ENCODE measurements at places on chromosomes 3 and 15.

- DNase-seq = no peak
Measured at GRCh38 chr15:72044956-72045355, 73.0 kb downstream of the MYO9A start.

GRCh38 chr3:76372497-76372896 lies 587.1 kb upstream of the ZNF717 start:
- DNase-seq = no peak

GRCh38 chr15:89998141-89998661 lies 2.9 kb upstream of the ZNF710 start:
- DNase-seq = no peak

DNA sequence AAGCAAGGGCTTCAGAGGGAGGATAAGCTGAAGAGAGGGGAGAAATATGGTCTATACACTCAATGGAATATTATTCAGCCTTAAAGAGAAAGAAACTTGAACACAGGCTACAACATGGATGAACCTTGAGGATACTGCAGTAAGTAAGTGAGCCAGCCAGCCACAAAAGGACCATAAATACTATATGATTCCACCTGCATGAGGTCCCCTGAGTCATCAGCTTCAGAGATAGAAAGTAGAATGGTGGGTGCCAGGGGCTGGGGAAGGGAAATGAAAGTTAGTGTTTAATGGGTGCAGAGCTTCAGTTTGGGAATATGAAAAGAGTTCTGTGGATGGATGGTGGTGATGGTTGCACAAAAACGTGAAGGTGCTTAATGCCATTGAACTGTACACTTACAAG lies 68.4 kb upstream of the SEC13 start:
- no peak for DNase-seq

DNA sequence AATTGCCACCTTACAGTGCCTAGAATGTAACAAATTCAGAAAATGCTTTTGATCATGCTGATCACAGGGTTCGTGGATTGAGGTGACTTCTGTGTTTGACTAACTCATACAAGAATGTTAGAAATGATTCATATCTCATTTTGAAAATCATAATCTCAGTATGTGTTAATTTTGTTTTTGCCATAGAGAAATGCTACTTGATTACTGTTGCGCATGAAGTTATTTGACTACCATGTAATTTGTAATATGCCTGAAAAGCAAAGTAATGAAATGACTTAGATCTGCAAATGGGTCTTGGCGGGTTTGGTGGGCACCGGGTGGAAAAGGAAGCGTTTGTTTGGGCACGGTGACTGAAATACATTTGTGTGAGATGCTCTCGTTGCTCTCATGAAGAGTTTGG lies 173.6 kb upstream of the BHLHE40 start:
- no peak for DNase-seq

DNA sequence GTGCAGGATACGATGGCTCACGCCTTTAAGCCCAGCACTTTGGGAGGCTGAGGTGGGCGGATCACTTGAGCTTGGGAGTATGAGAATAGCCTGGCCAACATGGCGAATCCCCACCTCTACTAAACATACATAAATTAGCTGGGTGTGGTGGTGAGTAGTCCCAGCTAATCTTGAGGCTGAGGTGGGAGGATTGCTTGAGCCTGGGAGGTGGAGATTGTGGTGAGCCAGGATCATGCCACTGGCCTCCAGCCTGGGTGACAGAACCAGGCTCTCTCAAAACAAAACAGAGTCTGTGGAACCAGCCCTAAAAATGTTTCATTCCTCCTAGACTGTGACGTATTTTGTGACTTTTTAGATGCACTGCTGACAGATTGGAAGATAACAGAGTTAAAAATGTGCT lies 34.3 kb upstream of the RAD51 start:
- DNase-seq = no peak

DNA sequence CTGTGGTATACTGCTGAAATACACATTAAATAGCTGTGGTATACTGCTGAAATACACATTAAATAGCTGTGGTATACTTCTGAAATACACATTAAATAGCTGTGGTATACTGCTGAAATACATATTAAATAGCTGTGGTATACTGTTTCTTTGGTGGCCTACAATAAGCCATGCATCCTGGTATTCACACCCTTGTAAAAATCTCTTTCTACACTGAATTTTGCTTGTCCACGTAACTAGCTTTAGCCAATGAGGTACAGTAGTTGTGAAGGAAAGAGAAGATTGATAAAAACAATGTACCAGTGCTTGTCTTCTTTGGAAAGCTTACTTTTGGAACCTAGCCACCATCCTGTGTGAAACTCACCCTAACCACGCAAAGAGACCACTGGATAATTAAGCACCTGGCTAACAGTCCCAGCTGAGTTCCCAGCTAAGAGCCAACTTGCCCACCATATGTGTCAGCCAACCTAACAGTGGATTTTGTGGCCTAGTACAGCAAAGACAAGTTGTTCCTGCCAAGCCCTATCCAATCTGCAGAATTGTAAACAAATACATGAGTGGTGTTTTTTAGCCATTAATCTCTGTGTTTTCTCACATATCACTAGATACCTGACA lies 103.4 kb upstream of the MELTF start:
- no peak for DNase-seq

GRCh38 chr3:44678480-44679116 lies 30.1 kb downstream of the ZNF35 start:
- DNase-seq = peak; percentile 27

DNA sequence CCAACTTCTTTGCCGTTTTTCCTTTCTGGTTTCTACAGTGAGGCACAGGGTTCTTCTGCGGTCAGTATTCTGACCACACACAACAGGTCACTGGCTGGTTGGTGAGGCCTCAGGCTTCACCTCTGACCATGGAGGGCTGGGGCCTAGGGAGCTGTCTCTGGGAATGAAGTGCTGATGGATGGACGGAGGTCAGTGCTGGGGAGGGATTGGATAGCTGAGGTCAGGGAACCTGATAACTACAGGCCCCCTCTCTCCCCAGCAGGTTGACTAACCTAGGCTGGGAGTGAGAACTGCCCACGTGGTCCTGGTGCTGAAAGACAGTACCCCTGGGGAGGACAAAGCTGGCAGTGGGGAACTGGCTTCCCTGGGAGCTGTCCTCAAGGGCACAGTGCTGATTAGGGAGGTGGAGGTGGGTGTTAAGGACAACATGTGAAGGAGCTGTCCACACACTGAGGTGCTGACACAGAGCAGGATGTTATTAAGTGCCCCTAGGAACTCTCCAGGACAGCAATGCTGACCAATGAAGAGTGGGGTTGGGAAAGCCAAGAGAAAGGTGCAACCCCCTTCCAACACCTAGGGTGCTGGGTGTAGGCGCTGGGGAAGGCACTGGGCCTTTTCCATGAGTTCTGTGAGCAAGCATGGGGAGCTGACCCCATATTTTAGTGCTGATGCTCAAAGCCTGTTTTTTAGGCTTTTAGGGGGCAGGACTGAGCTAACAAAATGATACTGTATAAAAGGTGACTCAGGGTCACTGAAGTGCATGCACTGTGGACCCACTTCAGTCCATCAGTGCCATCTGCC lies 45.2 kb downstream of the ATP2B2 start:
- peak; percentile 46 for DNase-seq

DNA sequence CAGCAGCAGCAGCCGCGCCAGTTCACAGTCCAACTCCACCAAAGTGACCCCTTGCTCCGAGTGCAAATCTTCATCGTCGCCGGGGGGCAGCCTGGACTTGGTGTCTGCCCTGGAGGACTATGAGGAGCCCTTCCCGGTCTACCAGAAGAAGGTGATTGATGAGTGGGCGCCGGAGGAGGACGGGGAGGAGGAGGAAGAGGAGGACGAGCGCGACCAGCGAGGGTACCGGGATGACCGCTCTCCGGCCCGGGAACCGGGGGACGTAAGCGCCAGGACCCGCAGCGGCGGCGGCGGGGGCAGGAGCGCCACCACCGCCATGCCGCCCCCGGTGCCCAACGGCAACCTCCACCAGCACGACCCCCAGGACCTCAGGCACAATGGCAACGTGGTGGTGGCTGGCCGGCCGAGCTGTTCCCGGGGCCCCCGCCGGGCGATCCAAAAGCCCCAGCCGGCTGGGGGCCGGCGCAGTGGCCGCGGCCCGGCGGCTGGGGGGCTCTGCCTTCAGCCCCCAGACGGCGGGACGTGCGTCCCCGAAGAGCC lies 224.1 kb upstream of the IL12A start:
- no peak for DNase-seq

DNA sequence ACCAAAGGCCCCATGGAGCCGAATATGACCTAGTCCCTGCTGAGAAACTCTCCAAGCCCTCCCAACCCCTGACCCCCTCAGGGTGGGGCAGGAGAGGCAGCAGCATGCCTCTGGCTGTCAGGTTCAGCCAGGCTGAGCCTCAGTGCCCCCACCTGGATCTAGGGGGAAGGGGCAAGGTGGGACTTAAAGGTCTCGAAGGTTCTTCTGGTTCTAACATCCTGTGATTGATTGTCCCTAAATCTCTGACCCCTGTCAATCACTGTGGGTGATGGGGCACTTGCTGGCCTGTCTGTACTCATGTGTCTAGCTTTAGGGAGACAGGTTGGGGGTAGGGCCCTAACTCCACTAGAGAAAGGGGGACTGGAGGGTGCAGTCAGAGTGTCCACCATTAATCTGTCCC lies 13.8 kb downstream of the NBEAL2 start:
- DNase-seq = no peak

DNA sequence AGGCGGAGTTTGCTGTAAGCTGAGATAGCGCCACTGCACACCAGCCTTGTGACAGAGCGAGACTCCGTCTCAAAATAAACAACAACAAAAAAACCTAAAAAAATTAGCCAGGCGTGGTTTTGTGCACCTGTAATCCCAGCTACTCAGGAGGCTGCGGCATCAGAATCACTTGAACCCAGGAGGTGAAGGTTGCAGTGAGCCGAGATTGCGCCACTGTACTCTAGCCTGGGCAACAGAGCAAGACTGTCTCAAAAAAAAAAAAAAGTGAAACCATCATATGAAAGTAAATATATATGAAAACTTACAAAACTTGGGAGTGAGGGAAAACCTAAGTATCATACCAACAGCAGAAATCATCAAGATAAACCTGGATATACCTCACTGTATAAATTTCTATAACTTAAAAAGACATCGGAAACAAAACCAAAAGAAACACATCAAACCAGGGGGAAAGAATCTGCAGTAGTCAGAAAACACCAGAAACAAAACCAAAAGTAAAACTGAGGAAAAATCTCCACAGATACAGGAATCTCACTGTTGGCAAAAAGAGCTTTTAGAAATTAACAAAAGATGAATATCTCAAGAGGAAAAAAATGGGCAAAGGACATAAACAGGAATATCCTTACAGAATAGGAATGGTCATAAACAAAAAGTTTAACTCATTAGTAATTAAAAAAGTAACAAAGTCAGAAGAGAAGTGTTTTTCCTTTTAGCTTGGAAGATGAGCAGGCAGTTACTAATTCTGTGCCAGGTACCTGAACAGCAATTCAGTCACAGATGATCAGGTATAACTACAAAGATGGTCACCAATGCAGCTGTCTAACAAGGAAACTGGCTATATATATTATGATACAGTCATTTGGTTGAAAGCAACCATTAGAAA lies 41.3 kb downstream of the ETV5 start:
- DNase-seq = peak; percentile 19

DNA sequence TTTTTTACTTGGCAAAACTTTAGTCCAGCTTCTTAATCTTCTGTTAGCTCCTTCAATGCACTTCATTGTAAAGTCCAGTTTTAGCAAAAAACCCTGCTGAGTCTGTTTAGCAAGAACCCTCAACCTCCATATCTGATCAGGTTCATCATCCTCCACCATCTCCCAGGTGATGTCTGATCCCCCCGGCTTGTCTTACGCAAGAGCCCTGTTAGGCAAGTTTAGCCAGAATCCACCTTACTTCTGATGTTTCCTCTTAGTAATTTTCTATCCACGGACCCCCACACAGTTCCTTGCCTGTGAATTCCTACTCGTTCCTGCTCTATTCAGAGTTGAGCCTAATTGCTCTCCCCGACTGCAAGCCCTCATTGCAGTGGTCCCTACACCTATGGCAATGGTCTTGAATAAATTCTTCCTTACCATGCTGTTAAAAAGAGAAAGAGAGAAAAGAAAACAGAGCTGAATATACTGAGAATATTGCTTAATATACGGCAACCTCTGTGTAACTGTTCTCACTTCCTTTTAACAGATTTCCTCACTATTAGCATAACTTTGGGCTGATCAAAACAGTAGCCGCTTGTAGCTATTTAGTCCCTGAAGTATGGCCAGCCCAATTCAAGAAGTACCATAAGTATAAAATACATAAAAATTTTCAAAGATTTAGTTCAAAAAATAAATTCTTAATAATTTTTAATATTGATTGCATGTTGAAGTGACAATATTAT lies 78.7 kb upstream of the MME start:
- no peak for DNase-seq

DNA sequence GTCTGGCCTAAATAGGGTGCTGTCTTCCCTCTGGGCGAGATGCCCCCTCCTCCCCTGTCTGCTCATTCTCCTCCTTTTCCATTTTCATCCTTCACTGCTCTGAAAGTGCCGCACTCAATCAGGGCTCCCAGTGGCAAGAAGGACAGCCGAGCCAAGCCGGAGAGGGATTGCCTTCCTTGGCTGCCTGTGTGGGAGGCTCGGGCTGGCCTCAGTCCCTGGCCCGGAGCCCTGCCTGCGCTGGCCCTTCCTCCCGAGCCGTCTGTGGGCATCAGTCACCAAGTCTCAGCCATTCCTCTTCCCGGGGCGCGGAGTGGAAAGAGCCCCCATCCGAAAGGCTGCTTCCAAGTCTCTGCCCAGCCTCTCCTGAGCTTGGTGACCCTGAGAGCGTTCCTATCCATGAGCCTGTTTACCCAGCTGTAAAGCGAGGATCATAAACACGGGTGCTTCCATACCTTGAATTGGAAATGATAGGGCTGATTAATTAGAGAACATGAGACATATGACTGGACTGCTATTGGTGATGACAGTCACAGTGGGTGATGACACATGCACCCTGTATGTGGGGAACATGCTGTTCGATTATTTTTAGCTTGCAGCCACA lies 59.1 kb upstream of the TLE3 start:
- no peak for DNase-seq

DNA sequence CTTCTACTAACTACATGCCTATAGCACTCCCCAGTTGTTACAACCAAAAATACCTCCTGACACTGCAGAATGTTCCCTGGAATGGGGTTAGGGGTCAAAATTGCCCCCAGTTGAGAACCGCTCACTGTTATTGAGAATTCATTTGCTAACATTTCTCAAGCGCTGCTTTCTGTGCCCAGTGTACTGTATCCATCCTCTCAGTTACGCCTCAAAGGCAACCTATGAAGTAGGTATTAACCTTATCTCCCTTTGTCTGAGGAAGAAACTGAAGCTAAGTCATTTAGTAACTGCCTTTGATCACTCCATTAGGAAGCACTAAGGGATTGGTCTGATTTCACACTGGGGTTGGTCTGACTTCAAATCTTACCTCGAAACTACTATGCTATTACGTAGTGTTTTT lies 70.1 kb downstream of the CADPS start:
- no peak for DNase-seq

GRCh38 chr3:113637756-113638155 lies 58.7 kb downstream of the USF3 start:
- no peak for DNase-seq

DNA sequence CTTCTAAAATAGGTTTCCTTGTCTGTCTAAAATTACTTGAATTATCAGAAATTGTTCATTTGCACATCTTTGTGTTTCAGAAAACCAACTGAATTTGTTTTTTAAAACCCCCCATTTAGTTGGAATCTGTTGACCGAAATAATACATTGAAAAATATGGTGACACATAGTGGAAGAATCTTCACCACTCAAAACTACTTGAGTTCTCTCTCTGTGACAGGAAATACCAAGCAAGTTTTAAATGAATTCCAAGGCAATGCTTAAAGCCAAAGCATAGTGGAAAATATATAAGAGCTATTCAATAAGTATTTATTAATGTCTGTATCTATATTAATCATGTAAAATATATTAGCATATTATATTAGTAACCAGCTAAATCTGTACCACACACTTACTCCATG lies 224.9 kb upstream of the COL8A1 start:
- no peak for DNase-seq

- DNase-seq = no peak
Measured at GRCh38 chr3:128794067-128794768, 68.2 kb downstream of the RAB7A start.

All from GM19239 (cell line).